Esophagus squamous epithelium (tissue), 5 donors: ENCODE measurements at places on chromosomes 16 and 17.

DNA sequence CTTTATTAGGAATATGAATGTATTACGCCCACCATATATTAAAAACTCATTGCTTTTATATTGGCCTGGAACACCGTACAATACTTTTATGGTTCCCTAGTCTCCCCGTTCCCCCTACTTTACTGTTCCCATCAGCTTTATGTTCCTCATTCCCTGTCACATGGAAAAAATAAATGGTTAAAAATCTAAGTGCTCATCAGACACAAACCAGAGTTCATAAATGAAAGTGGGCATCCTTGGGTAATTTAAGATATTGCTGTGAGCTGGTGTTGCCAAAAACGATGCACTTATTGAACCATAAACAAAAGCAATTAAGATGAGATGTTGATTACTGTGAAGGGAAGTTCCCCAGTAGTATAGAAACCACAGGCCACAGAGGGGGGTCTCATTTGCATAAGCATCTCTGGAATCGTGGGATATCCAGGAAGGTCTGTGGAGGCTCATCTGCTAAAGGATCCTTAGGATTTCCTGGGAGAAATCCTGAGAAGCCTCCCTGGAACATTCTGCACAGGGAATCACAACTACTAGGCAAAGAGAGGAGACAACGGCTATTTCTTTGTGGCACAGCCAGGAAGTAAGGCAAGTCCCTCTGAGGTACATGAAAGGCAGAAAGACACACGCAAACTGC, 591.4 kb upstream of the CDH11 start:
- DNase-seq = no peak

DNA sequence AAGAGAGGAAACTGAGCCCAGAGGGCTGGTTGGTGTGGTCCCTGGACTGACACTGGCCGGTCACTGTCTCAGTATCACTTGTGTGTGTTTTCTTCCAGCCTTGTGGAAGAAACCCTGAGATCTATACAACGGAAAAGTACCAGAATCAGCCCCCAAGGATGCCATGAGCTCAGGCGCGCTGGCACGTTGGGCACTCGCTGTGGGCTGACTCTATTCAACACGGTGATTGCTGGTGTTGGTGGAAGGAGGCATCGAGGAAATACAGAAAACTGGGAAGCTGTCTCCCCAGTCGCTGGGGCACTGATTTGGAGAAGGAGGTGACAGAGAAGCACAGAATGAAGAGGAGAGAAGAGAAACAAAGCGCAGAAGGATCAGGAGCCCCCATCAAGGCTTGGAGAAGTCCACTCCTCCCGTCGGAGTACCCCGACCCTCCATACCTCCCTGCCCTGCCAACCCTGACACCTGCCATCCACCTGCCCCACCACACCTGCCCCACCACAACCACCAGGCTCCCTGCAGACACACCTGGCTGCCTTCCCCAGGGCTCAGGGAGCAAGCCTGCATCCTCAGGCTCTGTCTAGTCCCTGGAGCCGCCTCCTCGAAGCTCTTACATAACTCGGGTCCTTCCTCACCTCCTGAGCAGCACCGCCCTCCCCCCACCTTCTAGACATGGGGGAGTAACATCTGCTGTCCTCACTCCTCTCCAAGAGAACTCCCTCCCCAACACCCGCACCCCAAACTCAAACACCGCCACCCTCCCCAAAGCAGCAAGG, 66.5 kb downstream of the RBFOX3 start:
- no peak for DNase-seq

GRCh38 chr16:28491970-28492474, at the start of gene CLN3:
CLN3 (minus strand) TSS chr16:28492074; CDS start chr16:28491759, 315 bp downstream.
- DNase-seq = peak; percentile 69

DNA sequence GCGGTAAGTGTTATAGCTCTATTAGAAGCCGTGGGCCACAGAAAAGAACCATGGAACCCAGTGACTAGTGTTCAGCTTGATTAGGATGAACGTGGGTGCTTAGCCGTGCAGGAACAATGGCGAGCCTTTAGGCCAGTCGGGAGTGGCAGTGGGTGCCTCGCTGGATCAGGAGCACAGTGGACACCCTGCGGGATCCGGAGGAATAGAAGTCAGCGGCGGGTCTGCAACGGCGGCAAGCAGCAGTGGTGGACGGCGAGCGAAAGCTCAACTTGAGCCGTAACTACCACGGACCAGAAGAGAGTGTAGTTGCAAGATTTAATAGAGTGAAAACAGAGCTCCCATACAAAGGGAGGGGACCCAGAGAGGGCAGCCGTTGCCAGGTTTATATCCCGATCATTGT, 37.3 kb upstream of the CDH15 start:
- DNase-seq = no peak

- DNase-seq = no peak
These were observed 13.9 kb downstream of the SARM1 start for GRCh38 chr17:28385406-28385805.

DNA sequence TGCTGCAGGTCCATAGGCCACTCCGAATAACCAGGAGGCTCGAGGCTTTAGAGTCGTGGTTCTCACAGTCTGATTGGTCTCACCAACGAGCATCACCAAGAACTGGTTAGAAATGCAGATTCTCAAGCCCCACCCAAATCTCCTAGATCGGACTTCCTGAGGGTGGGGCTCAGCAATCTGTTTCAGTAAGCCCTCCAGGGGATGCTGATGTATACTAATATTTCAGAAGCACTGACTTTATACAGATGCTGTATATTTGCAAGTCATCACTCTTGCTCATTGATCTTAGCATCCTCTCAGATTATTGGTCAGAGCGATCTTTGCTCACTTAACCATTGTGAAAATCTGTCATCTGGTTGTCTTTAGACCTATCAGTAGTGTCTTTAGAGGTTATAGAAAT, 4.4 kb upstream of the VAC14 start:
- no peak for DNase-seq

- DNase-seq = no peak
These were observed 20.3 kb downstream of the METRNL start for GRCh38 chr17:83099570-83100181.
